ENCODE measurements at places on chromosomes 5 and 9.

- no peak for DNase-seq
Measured at GRCh38 chr5:154588091-154588774, 110.2 kb upstream of the HAND1 start.

GRCh38 chr5:32542216-32543059 is 42.9 kb upstream of the SUB1 start:
- no peak for DNase-seq

- no peak for DNase-seq
Measured at GRCh38 chr5:60437308-60437707, 262.7 kb downstream of the DEPDC1B start.

DNA sequence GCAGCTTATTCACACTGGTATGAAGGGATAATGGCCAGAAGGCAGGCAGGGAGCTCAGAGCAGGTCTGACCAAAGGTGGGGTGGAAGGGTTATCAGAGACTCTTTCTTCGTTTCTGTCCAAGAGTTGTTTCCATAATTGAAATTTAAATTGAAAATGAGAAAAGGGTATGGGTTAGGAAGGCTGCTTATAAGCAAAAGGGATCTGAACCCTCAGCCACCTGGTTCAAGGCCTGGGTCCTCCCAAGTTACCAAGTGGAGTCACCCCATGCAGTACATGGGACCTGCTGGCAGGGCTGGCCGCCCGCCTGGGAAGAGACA is 17.8 kb downstream of the EEIG1 start:
- DNase-seq, result no peak

DNA sequence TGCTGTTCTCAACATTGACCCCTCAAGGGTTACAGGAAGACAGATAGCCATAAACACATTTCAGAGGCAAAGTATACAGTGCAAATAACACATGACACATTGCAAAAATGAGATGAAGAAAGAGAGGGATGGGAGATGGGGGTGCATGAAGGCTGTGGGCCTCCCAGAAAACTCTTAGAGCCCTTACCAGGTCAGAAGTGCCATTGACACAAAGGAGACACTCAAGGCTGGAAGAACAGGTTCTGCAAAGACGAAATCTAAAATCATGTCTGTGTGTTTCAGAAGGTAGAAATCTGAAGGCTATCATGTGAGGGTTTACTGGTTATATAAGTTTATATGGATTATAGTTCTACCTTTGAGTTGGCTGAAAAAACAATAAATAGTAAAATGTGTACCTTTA is 318.8 kb downstream of the BNC2 start:
- DNase-seq, result no peak

- DNase-seq, result no peak
Measured at GRCh38 chr9:33304362-33304761, 14.0 kb downstream of the NFX1 start.

DNA sequence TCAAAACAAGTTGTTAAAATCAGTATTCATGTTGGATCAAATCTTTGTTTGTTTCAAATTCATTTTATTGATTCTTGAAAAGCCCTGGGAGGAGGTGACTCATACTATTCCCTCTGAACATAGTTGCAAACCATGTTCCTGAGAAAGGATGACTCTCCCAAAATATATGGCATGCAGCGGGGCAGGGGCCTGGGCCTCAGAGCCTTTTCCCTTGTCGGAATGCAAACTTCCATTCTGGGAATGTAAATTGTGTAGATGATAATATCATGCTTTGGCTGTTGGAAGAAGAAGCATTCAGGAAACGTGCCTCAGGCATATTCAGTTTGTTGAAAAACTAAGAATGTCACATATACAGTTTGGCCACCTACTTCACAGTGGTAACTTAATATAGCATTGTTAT is 242.0 kb downstream of the AUH start:
- DNase-seq, result no peak

GRCh38 chr5:55338810-55339243 is 31.0 kb downstream of the MTREX start:
- DNase-seq, result no peak

- no peak for DNase-seq
Measured at GRCh38 chr5:147339313-147339712, 104.5 kb downstream of the STK32A start.

GRCh38 chr9:16277471-16277960 is 593.0 kb downstream of the BNC2 start:
- DNase-seq, result no peak

GRCh38 chr5:32471784-32472183 is 27.2 kb upstream of the ZFR start:
- no peak for DNase-seq
